ENCODE measurements at places on chromosomes 11 and 22.

GRCh38 chr11:130396965-130397364 is 31.4 kb downstream of the ADAMTS8 start:
- H3K4me3 ChIP-seq = no peak overlapping the region
- H3K36me3 ChIP-seq = no peaks in the 10 kb centered on the region
- no peak for DNase-seq
- no peaks in the 10 kb centered on the region for H3K27me3 ChIP-seq
- peaks cover 4% of the 10 kb centered on the region for H3K4me1 ChIP-seq
- H3K27ac ChIP-seq = no peak overlapping the region

- H3K27me3 ChIP-seq = no peaks in the 10 kb centered on the region
- H3K36me3 ChIP-seq = no peaks in the 10 kb centered on the region
- H3K4me3 ChIP-seq = no peak overlapping the region
- H3K27ac ChIP-seq = no peak overlapping the region
These were observed 64.6 kb downstream of the SOX6 start for GRCh38 chr11:16291729-16292128.

DNA sequence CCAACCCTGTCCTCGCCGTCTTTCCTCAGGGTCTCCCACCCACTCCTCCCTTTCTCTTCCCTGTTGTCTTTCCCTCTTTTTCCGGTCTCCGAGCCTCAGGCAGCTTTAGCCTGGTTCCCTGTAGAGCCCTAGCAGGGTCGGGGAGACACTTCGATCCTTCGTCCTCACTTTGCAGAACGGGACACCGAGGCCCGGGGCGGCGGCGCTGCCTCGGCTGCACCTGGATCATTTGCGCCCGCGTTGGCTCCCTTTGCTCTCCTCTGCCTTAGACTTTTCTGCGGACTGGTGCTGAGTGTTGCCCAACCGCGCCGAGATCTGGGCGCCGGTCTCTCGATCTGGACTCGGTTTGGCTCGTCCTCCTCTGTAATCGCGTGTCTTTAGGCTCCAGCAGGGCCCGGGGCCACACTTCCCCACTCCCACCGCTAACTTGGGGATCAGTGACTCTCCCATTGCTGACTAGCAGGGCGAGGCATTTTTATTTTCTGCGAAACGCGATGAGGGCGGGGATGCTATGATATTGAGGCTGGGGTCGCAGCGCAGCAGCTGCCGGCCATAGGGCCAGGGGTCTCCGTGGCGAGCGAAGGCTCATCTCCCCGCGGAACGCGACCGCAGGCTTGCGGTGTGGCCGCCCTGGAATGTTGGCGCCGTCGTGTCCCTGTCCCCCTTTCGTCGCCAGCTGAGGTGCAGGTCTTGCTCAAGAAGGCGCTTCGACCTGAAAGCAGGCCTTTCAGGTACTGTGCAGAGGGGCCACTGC is 1.6 kb upstream of the E2F8 start:
- no peaks in the 10 kb centered on the region for H3K36me3 ChIP-seq
- DNase-seq = no peak
- no peaks in the 10 kb centered on the region for H3K27me3 ChIP-seq
- no peak overlapping the region for H3K27ac ChIP-seq

GRCh38 chr11:120832481-120833238 is 191.2 kb upstream of the TBCEL start:
- H3K27me3 ChIP-seq = no peaks in the 10 kb centered on the region
- no peak overlapping the region for H3K27ac ChIP-seq
- H3K36me3 ChIP-seq = no peaks in the 10 kb centered on the region
- H3K4me1 ChIP-seq = no peaks in the 10 kb centered on the region
- no peak for DNase-seq

DNA sequence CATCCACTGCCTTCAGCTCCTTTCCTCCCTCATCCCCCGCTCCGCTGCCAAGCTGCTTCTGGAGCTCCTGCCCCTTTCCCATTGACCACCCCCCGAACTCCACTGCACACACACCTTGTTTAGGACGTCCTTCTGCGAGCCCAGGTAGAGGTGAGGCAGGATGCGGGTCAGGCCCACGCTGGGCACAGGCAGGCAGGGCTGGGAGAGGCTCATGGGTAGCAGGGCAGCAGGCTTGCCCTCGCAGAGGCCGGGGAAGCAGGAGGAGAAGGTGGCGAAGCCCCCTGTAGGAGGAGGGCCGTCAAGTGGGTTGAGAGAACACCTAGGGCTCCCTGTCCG is 13.3 kb downstream of the DUSP8 start:
- peaks cover 6% of the 10 kb centered on the region for H3K4me1 ChIP-seq
- H3K27me3 ChIP-seq = no peaks in the 10 kb centered on the region
- no peak overlapping the region for H3K4me3 ChIP-seq
- DNase-seq = no peak

DNA sequence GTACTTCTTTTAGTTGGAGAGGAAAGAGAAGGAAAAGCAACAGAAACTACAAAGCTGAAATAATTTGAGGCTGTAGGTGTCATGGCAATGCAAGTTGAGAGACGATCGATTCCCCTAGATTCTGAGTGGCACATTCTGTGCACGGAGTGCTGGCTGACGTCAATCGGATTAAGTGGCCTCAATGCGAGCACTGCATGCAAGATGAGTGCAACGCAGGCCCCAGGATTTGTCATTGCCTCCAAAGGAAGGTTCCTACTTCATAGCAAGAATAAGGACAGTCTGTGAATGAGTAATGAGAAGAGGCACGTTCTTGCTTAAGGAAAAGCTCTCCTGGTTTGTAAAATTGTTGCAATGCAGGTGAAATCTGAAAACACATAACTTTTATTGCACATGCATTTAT is 892.4 kb downstream of the KCNA4 start:
- H3K27me3 ChIP-seq = no peaks in the 10 kb centered on the region
- DNase-seq = no peak
- no peaks in the 10 kb centered on the region for H3K4me1 ChIP-seq
- no peak overlapping the region for H3K27ac ChIP-seq
- H3K36me3 ChIP-seq = no peaks in the 10 kb centered on the region

GRCh38 chr22:36629320-36629719 is 74.2 kb downstream of the CACNG2 start:
- no peaks in the 10 kb centered on the region for H3K36me3 ChIP-seq
- H3K27ac ChIP-seq = no peak overlapping the region
- no peak overlapping the region for H3K4me3 ChIP-seq

DNA sequence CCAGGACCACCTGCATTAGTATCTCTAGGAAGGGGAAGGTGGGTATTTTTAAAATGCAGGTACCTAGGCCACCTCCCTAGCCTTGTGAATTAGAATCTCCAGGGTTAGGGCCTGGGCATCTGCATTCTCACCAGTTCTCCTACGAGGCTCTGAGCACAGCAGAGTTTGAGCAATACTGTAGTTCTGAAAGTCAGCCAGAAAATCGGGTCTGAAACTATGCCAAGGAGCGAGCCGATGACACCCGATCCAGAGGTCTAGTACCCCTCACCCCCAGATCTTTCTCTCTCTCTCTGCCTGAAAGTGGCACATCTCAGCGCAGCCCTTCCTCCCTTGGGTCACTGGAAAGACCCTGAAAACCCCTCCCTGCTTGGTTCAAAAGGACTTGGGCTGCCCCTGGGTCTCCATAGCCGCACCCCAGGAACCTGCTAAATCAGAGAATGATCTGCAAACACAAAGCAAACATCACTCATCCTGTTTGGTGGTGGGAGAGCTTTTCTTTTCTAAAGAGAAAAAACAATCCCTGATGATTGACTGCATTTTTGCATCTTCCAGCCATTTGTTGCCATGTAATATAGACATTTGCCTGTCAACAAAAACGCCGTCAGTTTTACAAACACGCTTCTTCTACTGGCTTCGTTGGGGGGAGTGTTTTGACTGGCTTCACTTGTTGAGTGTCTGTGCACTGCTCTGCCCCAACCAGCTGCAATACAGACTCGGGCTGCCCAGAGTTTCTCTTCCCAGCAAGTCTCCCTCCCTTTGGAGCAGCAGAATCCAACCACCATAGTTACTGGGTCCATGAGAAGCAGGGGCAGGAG is 229.9 kb downstream of the MN1 start:
- H3K4me1 ChIP-seq = no peaks in the 10 kb centered on the region
- H3K36me3 ChIP-seq = no peaks in the 10 kb centered on the region
- H3K27ac ChIP-seq = no peak overlapping the region
- DNase-seq = no peak

GRCh38 chr22:39418696-39419095 is 19.1 kb downstream of the TAB1 start:
- no peak overlapping the region for H3K4me3 ChIP-seq
- H3K27me3 ChIP-seq = no peaks in the 10 kb centered on the region
- H3K36me3 ChIP-seq = no peaks in the 10 kb centered on the region
- no peaks in the 10 kb centered on the region for H3K4me1 ChIP-seq
- no peak for DNase-seq
- no peak overlapping the region for H3K27ac ChIP-seq

DNA sequence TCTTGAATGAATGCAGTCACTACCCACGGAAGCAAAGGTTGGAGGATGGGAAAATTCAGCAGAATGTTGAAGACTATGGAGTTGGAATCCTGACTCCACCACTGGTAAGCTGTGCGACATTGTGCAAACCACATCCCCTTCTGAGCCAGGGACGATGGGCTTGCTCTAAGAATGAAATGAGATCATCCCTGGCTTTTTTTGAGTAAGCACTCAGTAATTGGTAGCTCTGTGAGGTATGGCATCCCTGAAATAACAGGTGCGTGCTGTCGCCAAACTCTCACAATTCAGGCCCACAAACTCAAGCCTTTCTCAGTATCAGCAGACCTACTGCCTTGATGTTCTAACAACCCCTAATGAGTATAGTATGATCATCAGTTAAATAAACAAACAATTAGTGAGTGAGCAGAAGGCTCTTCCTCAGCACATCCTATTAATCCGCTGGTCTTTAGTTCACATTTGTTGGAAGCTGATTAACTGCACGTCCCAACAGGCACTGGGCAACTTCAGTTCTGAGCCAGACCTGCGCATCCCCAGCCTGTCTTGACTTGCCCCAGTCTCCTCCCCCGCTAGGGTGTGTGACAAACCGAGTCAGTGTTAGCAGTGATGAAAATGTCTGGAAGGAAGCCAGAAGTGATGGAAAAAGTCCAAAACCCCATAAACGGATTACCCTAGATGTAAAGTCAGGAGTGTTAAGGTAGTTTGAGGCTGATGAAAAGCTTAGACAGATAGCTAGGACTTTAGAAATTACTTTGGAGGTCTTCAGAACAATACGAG is 235.5 kb downstream of the GRIK4 start:
- no peak for DNase-seq
- H3K36me3 ChIP-seq = no peaks in the 10 kb centered on the region
- H3K27me3 ChIP-seq = no peaks in the 10 kb centered on the region
- no peak overlapping the region for H3K4me3 ChIP-seq

DNA sequence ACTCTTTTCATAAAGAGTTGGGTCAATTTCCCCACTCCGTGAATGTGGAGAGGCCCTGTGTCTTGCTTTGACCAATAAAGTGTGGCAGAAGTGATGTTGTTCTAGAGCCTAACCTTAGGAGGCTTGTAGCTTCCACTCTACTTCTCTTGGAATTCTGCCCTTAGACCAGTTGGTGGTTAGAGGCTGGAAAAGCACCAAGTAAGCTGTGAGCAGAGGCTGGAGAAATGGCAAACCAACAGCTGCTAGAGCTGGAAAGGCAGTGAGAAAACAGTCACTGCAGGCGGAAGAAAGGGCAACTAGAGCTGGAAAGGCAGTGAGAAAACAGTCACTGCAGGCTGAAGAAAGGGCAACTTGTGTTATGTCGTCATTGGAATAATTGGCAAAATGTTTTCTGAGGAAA is 29.8 kb upstream of the MSANTD2 start:
- no peaks in the 10 kb centered on the region for H3K4me1 ChIP-seq
- no peak for DNase-seq
- H3K4me3 ChIP-seq = no peak overlapping the region
- H3K36me3 ChIP-seq = no peaks in the 10 kb centered on the region

DNA sequence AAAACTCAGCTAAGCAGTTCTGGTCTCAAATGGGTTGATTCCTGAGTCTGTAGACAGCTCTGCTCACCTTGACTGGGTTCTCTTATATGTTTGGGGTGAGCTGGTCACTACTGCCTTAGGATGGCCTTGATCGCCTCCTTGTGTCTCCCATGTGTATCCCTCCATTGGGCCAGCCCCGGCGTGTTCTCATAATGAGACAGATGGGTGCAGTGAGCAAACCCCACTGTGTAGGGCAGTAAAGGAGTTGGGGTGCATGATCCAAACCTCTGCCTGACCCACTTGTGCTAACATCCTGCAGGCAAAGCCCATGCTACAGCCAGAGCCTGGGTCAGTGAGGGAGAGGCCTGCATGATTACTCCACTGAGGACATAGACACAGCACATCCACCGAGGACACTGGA is 657.6 kb downstream of the BRD1 start:
- no peak overlapping the region for H3K4me3 ChIP-seq
- no peak overlapping the region for H3K27ac ChIP-seq
- DNase-seq = no peak
- H3K4me1 ChIP-seq = no peaks in the 10 kb centered on the region
- no peaks in the 10 kb centered on the region for H3K27me3 ChIP-seq
- H3K36me3 ChIP-seq = no peaks in the 10 kb centered on the region

GRCh38 chr22:39925909-39926679 is 25.2 kb downstream of the GRAP2 start:
- H3K36me3 ChIP-seq = no peaks in the 10 kb centered on the region
- H3K27ac ChIP-seq = no peak overlapping the region
- H3K4me1 ChIP-seq = no peaks in the 10 kb centered on the region
- H3K4me3 ChIP-seq = no peak overlapping the region
- no peak for DNase-seq

- H3K4me1 ChIP-seq = no peaks in the 10 kb centered on the region
- no peak overlapping the region for H3K27ac ChIP-seq
- no peaks in the 10 kb centered on the region for H3K36me3 ChIP-seq
- H3K4me3 ChIP-seq = no peak overlapping the region
- H3K27me3 ChIP-seq = no peaks in the 10 kb centered on the region
These were observed 478.2 kb downstream of the BUD13 start for GRCh38 chr11:116294630-116295029.

DNA sequence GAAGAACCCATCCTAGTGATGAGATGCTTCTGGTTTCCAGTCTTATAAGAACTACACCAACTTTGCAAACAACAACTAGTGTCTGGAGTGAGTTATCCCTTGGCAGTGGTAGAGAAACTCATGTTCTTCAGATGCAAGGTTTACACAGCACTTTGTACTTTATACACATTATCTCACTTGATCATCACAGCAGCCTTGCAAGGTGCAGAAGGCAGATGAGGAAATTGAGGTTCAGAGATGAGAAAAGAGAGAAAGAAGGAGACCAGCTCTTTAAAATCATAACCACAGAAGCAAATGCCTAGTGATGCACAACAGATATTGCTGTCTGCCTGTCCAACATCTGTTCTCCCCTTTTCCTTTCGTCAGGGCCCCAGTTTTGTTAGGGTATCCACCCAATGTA is 16.7 kb upstream of the CD44 start:
- no peak overlapping the region for H3K27ac ChIP-seq
- no peaks in the 10 kb centered on the region for H3K27me3 ChIP-seq
- no peak for DNase-seq
- peaks cover 1% of the 10 kb centered on the region for H3K4me1 ChIP-seq
- no peaks in the 10 kb centered on the region for H3K36me3 ChIP-seq

GRCh38 chr11:111870113-111870512 is 1.3 kb downstream of the ALG9 start:
- DNase-seq = no peak
- H3K27ac ChIP-seq = no peak overlapping the region
- peaks cover 3% of the 10 kb centered on the region for H3K4me1 ChIP-seq
- no peaks in the 10 kb centered on the region for H3K36me3 ChIP-seq
